ENCODE measurements at places on chromosomes 6 and 20. TPM values are rescaled to one million over a fixed set of nuclear protein-coding genes. Genes with fewer than 3 reads are reported as not detected.

DNA sequence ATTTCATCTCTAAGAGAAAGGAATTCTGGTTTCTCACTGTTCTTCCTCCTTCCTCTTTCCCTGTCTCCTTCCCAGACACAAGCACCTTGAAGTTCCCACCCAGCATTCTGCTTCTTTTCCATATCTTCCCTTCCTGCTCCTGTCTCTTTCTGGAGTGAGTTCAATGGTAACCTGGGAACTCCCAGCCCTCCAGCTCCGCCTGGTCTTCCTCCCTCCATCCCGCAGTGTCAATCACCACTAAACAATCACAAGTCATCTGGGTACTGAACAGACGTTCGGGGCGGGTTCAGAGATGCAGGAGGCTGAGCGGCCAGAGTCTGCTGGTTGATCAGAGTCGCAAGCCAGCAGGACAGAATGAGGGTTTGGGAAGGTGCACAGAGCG is 7.7 kb downstream of the TTBK1 start:
- DNase-seq: no peak

Gene PCMT1
- total RNA-seq: 182 TPM

Gene EDN1
- 2.2 TPM for total RNA-seq

- DNase-seq: no peak
Measured at GRCh38 chr20:51553897-51554486, 11.5 kb upstream of the NFATC2 start.

- DNase-seq: no peak
Measured at GRCh38 chr6:164243949-164244348, 829.4 kb downstream of the QKI start.

- peak; percentile 56 for DNase-seq
Measured at GRCh38 chr20:49979030-49979832, 3.5 kb upstream of the SNAI1 start.

DNA sequence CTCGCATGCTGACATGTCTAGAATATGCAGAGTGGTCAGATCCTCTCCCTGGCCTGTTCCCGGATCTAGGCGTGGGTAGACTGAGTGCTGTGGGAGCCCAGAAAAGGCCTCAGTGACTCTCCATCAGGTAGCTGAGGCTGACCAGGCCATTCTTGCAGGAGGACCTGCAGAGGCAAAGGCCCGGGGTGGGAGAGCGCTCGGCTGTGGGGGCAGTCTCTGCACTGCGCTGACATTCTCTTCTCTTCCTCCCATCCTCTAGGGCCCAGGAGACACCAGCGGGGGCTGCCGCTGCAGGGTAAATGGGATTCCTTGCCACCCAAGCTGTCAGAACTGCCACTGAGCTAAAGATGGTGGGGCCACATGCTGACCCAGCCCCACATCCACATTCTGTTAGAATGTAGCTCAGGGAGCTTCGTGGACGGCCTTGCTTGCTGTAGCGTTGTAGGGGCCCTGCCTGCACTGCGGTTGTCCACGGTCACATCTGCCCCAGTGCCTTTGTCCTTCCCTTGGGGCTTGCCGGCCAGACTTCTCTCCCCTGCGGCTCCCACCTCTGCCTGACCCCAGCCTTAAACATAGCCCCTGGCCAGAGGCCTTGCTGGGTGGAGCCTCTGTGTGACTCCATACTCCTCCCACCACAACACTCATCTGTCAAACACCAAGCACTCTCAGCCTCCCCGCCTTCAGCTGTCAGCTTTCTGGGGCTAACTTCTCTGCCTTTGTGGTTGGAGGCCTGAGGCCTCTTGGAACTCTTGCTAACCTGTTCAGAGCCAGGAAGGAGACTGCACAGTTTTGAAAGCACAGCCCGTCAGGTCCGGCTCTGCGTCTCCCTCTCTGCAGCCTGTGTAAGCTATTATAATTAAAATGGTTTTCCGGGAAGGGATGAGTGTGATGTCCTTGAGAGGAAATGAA is 22.2 kb downstream of the RBCK1 start:
- DNase-seq: no peak

- DNase-seq: peak; percentile 91
Measured at GRCh38 chr6:142926494-142927270, 18.3 kb downstream of the HIVEP2 start.

DNA sequence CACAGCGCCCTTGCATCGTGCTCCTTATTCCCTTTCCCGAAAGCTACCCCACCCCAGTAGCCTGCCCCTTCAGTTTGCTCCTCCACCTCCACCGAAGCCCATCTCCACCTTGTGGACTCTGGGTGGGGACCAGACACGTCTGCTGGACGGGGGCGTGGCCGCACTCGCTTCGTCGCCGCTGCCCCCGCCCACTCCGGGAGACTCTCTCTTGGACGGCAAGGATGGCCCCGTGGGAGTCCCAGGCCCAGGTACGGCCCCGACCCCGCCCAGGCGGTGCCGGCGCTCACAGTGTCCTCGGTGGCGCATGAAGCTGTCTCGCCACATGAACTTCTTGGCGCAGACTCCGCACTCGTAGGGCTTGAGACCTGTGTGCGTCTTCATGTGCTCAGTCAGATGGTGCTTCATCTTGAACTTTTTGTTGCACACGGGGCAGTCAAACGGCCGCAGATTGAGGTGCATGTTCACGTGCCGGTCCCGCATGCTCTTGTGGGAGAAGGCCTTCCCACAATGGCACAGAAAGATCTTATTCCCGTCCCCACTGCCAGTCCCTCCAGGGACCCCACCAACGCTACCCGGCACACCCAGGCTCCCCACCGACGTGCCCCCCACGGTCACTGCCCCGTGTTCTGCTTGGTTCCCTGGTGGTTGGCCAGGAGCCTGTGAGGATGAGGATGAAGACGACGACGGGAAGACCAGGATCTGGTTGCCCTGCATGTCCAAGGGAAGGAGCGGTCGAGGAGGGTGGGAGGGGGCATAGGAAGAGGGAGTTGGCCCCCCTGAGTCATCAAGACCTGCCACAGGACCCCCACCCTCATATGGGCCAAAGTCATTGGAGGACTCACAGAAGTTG is 1.3 kb upstream of the TAPBP start:
- peak; percentile 65 for DNase-seq

GRCh38 chr20:20216941-20217340 is 151.0 kb upstream of the INSM1 start:
- no peak for DNase-seq

Gene PRL
- total RNA-seq: not detected

DNA sequence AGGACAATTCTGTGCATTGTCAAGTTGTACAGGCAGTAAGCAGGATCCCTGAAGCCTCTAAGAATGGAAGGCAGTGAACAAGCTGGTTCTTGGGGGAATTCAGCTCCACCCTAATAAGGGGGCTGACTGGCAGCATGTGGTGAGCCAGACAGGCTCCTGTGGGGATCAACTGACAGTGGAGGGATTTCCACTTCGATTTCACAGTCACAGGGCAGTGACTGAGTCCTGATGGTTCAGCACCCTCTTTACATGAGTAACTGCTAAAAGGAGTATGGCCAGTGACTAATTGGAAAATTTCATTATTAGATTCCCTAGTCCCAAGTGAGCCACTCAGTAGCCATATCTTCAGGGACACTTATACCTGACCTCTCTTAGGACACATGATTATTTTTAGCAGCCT is 78.4 kb downstream of the NDUFAF5 start:
- no peak for DNase-seq

- no peak for DNase-seq
Measured at GRCh38 chr6:72624557-72625160, 2.8 kb downstream of the KCNQ5 start.

GRCh38 chr20:46646122-46646521 is 5.1 kb downstream of the SLC13A3 start:
- no peak for DNase-seq

GRCh38 chr6:14070457-14070856 is 47.1 kb upstream of the CD83 start:
- DNase-seq: no peak

DNA sequence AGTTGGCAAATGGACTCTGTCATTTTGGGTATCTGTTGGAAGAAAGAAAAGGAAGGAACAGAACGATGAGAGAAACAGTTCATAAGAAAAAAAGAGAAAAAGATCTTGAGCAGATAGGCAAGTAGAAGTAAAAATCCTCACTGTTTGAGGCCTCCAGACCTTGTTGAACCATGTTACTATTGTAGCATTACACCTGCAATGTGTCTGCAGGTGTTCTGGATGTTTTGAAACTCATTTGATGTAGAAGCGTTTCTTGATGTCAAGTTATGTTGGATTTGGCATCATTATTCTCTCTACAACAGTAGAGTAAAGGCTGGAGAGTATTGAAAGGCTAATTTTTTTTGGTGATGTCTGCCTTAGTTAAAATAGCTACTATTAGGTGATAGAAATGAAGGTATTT is 108.7 kb downstream of the CARMIL1 start:
- DNase-seq: no peak

DNA sequence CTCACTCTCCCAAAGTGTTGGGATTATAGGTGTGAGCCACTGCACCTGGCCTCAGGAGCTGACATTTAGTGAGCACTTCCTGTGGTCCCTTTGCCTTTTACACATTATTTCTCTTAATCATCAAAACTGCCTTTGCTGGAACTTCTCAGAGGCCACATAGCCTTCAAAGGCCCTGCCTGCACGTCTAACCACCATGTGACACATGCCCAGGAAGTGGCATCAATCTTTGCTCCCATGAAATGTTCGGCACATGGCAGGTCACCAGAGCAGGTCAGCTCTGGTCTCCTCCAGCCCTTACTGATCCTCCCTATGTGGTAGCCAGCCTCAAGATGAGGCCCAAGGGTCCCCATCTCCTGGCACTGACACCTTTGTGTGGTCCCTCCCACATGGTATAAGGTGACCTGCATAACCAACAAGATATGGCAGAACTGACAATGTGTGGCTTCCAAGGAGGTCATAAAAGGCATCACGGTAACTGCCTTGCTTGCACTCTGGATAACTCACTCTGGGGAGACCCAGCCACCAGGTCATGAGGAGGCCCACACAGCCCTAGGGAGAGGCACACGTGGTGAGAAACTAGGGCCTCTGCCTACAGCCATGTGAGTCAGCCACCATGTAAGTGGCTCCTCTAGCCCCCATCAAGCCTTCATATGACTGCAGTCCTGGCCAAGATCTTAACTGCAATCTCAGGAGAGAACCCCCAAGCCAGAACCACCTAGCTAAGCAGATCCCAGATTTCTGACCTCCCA is 28.8 kb upstream of the HMGA1 start:
- DNase-seq: no peak

- DNase-seq: no peak
Measured at GRCh38 chr6:148383658-148384368, 41.2 kb downstream of the SASH1 start.

GRCh38 chr6:26331218-26332073 is 33.6 kb upstream of the BTN3A2 start:
- DNase-seq: no peak
